ENCODE measurements at places on chromosomes 7 and 10.

DNA sequence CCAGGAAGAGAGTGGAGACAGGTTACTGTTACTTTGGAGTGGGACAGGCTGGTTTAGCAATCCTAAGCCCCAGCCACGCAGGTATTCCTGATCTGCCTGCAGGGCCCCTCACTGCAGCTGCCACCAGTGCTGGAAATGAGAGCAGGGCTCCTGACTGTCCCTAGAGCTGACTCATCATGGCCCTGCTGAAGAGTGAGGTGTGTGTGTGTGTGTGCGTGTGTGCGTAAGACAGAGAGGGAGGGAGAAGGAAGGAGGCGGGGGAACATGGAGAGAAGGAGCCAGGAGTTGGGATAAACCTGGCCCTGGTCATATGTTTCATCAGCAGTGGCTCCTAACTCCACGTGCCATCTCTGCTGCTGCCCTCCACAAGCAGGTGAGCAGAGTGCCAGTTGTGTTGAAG, 3.6 kb downstream of the FOXI2 start:
- no peak for DNase-seq

GRCh38 chr7:100546926-100547800, 8.2 kb downstream of the AGFG2 start:
- DNase-seq, result no peak

DNA sequence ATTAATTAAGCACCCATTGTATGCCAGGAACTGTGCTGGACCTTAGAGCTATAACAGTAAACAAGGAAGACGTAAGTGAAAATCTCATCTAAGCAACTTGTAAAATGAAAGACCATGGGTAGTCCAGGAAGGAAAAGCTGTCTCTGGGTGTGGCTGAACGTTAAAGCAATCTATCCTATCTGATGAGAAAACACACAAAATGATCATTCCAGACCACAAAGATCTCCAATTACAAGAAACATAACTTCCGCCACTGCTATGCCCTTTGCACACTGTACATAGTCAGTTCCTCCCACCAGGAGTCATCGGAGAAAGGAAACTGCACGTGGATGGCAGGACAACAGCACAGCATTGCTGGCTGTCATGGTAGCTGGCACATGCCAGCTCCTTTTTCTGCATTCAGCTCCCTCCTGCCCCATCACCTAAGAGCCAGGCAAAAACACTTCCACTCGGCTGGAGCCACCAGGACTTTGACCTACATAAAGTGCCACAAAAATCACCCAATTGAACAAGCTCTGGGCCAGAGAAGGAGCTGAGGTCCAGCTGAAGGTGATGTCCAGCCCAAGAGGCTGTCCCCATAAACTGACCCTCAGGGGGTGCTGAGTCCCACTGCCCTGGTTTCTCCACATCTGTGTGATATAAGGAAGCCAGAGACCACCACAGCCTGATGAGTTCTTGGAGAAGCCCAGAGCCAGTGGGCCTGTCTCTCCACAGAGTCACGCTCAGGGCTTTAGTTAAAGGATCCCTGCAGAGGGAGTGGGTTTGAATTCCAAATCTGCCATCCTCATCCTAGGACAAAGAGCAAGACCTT, 56.4 kb downstream of the STEAP1B start:
- DNase-seq, result peak; percentile 25

- DNase-seq, result peak; percentile 54
These were observed 904 bp upstream of the DPYSL4 start for GRCh38 chr10:132185601-132186487.

Data from suppressor macrophage treated with lipopolysaccharide for 1 hour (primary cell).